Common myeloid progenitor, CD34-positive (primary cell): ENCODE measurements at places on chromosomes 1 and 21.

DNA sequence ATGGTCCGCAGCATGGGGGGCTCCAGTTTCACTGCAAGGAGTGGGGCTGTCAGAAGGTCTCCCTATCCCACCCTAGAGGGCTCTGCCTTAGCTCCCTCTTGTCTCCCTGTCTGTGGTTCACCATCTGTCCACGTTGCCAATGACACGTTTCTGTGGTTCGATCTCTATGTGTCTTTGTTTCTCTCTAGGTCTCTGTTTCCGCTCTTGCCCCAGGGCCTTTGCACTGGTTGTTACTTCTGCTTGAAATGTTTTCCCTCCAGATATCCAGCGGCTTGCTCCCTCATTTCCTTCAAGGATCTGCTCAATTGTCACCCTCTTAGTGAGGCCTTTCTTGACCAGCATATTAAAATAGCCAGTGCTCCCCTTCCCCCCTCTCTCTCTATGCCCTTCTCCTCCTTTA lies 8.5 kb upstream of the MRPS15 start:
- no peak for DNase-seq

DNA sequence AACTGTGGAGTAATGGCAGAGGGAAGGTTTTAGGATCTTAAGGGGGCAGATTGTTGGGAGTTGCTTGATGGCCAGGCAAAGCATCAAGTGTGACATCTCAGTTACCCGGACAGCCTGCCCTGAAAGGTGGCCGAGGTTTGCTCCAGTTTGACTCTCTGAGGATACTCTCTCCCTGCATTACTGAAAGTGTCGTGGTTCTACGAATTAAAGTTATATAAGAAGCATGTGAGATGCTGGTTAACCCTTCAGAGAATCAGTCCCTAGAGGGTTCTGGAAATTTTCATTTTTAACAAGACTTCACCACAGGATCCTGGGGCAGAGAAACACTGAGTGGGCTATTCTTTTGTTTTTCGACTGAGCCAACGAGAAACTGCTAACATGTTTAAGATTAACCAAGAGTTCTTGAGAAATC lies 689 bp upstream of the ZNF644 start:
- DNase-seq: no peak

DNA sequence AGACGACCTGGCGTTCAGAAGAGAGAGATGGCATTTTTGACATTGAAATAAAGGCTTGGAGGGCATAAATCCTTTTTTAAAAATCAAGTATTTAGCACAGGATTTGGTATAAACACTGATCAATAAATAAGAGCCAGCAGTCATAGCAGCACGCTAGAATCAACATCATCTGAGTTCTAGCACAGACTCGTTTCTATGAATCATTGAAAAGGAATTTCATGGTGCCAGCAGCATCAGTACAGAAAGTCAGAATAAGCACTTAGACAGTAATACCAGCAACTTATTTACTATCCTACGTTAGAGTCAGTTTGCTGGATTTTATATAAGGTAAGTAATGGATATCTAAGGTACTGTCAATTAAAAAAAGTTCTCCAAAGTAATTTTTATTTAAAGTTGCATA lies 119.3 kb downstream of the HLCS start:
- DNase-seq: no peak

- no peak for DNase-seq
Observed at GRCh38 chr1:85585799-85586198, 5.2 kb downstream of the CCN1 start.

- DNase-seq: no peak
Observed at GRCh38 chr1:245938046-245938435, 569.0 kb downstream of the SMYD3 start.

GRCh38 chr21:29351691-29352090 lies 53.0 kb downstream of the BACH1 start:
- no peak for DNase-seq

DNA sequence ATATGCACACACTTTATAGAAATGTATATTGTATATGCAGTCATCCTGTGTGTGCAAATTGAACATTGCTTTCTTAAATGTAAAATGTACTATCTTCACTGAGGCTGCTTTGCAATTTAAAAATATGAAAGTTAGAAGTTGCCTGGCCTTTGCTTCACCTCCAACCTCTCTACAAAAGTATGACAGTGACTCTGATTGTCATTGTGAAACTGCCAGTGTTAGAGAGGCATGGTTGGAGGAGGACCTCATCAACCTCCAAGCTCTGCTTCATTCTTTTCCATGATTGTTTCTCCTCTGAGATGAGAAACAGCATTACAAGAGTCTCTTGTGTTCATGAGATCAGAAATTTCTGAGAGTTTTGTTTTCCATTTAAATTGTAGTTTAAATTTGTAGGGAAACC lies 185.5 kb downstream of the ZC3H11B start:
- DNase-seq: no peak

- DNase-seq: no peak
Observed at GRCh38 chr1:194710671-194711070, 1524.3 kb upstream of the B3GALT2 start.

- DNase-seq: no peak
Observed at GRCh38 chr21:39375446-39375845, 26.6 kb upstream of the HMGN1 start.
